ENCODE measurements at places on chromosomes 1 and 21.

DNA sequence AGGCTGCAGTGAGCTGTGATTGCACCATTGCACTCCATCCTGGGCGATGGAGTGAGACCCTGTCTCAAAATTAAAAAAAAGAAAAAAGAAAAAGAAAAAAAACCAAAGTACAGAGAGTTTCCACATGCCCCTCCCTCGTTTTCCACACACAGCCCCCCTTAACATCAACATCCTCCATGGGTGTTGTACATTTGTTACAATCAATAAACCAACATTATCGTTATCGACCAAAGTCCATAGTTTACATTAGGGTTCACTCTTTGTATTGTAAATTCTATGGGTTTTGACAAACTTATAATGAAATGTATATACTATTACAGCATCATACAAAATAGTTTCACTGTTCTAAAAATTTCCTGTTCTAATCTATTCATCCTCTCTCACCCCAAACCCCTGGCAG, 15.9 kb upstream of the TINAGL1 start:
- no peak overlapping the region for H3K27ac ChIP-seq
- peaks cover 5% of the 10 kb centered on the region for H3K4me1 ChIP-seq
- no peak overlapping the region for H3K4me3 ChIP-seq
- DNase-seq = no peak
- no peaks in the 10 kb centered on the region for H3K36me3 ChIP-seq

DNA sequence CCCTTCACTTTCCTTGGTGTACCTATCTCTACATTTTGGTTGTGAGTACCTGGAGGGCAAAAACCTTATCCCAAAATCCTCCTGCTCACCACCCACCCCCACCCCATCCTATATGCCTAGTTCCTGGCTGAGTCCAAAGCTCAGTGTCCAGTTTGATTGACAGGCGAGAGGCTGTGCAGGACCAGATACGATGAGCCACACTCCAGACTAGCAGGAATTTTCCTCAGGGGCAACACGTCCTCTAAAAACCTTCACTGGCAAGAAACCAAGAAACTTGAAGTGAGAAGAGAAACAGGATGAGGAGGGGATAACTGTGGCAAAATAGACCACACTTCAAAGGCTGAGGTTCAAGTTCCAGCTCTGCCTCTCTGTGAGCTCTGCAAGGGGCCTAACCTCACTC, 1.1 kb upstream of the SLAMF8 start:
- H3K36me3 ChIP-seq = no peaks in the 10 kb centered on the region
- DNase-seq = no peak
- no peaks in the 10 kb centered on the region for H3K27me3 ChIP-seq

DNA sequence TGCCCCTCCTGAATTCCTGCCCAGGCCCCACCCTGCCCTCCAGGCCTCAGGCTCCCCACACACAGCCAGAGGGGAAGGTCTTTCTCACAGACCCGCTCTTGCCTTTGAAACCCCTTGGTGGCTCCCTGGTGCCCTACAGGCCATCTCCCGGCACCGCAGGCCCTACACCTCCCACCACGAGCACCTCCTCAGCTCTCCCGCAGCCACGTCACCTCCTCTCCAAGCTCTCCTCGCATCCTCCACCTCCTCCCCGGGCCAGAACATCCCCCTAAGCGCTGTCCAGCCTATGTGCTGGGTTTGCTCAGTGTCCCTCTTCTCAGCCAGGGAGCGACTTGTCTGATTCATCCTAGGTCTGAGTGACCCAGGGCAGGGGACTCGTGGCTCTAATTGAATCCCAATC, 66.4 kb downstream of the DMRTB1 start:
- H3K27me3 ChIP-seq = no peaks in the 10 kb centered on the region
- no peaks in the 10 kb centered on the region for H3K36me3 ChIP-seq
- H3K4me3 ChIP-seq = no peak overlapping the region
- H3K27ac ChIP-seq = no peak overlapping the region
- peak; percentile 69 for DNase-seq

DNA sequence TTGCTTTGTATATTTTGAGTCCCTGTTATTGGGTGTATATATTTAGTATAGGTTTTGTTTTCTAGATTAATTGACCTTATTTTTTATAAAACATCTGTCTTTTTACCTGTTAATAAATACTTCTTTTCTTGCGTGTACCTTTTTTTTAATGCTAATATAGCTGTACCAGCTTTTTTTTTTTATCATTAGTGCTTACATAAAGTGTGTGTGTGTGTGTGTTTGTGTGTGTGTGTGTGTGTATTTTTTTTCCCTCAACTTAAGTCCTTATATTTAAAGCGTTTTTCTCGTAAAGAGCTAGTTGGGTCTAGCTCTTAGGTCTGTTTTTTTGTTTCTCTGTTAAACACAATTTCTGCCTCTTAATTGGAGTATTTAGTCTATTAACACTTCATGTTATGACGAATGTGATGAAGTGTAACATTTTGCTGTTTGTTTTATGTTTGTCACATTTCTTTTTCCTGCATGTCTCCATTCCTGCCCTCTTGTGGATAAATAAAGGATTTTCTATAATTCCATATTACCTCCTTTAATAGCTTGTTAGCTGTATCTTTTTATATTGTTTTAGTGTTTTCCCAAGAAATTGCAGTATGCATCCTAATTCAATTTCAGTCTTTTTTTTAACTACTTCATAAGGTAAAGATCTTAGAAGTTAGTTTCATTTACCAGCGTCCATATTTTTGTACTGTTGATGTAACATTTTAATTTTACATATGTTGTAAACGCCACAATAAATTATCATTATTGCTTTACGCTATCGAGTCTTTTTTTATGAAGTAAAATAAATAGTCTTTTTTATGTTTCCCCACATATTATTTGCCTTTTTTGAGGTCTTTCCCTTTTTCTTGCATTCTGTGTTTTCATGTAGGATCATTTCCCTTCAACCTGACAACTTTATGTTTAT, 4.3 kb downstream of the PRMT2 start:
- H3K27me3 ChIP-seq = no peaks in the 10 kb centered on the region
- no peak overlapping the region for H3K27ac ChIP-seq
- peaks cover 40% of the 10 kb centered on the region for H3K36me3 ChIP-seq
- H3K4me3 ChIP-seq = no peak overlapping the region
- H3K4me1 ChIP-seq = no peaks in the 10 kb centered on the region

GRCh38 chr1:203038891-203039608, 12.8 kb downstream of the PPFIA4 start:
- no peaks in the 10 kb centered on the region for H3K27me3 ChIP-seq
- H3K27ac ChIP-seq = no peak overlapping the region
- peaks cover 1% of the 10 kb centered on the region for H3K36me3 ChIP-seq
- no peak overlapping the region for H3K4me3 ChIP-seq
- DNase-seq = peak; percentile 85
- H3K4me1 ChIP-seq = peaks cover 7% of the 10 kb centered on the region

- H3K27ac ChIP-seq = no peak overlapping the region
- peaks cover 4% of the 10 kb centered on the region for H3K36me3 ChIP-seq
- H3K27me3 ChIP-seq = no peaks in the 10 kb centered on the region
- H3K4me3 ChIP-seq = no peak overlapping the region
- no peaks in the 10 kb centered on the region for H3K4me1 ChIP-seq
Observed at GRCh38 chr1:211095381-211095780, 38.6 kb downstream of the KCNH1 start.

DNA sequence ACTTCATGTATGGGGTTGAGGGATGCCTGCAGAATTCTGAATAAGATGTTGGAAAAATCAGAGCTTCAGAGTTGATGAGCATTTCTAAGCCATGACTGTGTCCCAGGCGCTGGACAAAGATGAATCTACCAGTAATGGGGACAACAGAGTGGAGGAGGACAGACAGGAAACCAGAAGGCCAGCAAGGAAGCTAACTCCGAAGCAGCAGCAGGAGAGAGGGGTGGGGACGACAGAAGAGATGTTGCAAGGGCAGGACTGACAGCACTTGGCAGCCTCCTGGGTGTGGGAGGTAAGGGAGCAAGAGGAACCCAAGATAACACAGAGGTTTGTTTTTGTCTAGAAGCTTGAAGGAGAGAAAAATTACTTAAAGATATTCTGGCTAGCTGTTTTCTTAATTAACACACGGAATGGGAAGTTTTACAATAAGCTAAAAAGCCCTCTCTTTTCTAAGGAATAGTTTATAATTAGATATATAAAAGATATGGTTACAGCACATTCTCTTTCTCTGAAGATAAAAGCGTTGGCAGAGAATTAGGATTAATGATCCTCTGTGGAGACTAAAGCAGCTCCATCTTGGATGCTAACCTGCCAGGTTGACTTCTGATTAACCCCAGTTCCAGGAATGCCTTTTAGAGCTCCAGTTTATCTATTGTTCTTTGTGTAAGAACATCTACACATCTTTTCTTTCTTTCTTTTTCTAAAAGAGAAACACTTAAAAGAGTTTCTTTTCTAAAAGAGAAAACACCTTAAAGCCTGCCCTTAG, 92.7 kb downstream of the TENT5C start:
- no peaks in the 10 kb centered on the region for H3K4me1 ChIP-seq
- H3K36me3 ChIP-seq = no peaks in the 10 kb centered on the region
- DNase-seq = no peak
- H3K27ac ChIP-seq = no peak overlapping the region
- H3K27me3 ChIP-seq = no peaks in the 10 kb centered on the region

DNA sequence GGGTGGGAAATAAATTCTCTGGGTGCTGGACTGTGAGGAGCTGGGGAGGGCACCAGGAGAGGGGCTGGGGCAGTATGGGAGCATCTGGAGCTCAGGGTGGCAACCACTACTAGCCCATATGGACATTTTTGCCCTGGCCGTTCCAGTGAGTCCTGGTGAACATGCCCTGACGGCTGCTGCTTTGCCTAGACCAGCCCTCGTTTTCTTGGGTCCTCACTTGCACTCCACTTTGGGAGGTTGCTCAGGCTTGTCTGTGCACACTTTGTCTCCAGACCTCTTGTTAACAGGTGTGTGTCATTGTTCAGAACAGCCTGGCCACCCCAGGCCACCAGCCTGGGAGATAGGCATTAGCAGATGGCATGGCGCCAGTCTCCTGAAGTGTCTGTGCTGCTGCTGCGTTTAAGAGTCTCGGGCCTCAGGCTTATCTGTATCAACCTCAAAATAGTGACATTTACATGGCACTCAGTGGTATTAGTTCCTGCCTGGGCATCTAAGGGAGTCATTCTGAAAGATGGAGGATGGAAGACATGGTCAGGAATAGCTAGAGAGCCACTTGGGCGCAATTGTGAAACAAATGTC, 190.5 kb downstream of the PTPRU start:
- no peak overlapping the region for H3K27ac ChIP-seq
- H3K36me3 ChIP-seq = no peaks in the 10 kb centered on the region
- H3K27me3 ChIP-seq = no peaks in the 10 kb centered on the region
- no peaks in the 10 kb centered on the region for H3K4me1 ChIP-seq
- no peak overlapping the region for H3K4me3 ChIP-seq

DNA sequence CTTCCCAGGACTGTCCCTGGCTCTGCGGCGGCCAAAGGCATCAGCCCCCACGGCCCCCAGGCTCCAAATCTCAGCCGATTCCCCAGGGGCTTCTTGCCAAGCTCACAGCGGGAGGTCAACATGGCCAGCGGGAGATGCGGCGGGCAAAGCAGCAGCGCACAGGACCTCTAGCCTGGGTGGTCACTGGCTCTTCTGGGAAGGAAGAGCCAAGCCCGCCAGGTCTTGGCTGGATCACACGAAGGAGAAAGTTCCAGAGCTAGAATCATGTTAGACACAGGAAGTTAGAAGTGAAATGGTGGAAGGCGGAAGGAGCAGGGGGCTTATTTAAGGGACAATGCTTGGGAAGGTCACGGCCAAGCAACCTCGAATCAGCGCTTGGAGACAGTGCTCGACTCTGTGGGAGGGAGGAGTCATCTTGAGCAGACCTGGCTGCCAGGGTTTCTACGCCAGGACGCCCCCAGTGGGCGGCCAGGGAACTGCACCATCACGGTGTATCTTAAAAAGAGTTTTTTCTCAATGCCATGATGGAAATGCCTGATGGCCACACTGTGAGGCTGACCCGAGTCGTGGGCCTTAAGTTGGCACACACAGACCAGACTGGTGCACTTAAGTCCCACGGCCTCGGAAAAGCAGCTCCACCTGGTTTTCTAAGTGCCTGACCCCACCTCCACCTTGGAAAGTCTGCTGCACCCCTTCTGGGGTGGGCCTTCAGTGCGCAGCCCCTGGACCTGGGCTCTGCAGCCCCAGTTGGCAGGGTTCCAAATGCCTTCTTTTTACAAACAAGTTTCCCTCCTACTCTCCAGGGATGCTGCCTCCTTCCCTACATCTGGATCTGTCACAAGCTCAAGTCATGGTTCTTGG, 29.3 kb downstream of the SLC66A1 start:
- H3K36me3 ChIP-seq = peaks cover 58% of the 10 kb centered on the region
- peak; percentile 91 for DNase-seq
- H3K27ac ChIP-seq = no peak overlapping the region
- H3K4me1 ChIP-seq = peaks cover 2% of the 10 kb centered on the region

DNA sequence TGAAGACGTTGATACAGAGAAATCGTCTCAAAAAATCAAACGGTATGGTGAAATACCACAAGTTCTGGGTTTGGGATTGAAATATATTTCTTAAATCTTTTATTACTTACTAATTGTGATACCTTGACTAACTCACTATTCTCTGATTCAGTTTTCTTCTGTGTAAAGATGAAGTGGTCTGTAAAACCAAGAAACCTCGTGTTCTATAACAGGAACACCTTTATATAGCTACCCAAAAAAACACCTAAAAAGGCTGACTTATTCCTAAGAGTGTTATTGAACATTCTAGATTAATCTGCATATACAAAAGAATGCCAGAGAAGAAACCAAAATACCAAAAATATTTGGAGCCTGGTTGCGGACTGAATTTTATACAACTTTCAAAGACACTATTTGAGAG, 721 bp downstream of the LRRIQ3 start:
- H3K4me1 ChIP-seq = no peaks in the 10 kb centered on the region
- no peak for DNase-seq
- no peak overlapping the region for H3K27ac ChIP-seq
- peak overlapping the region; percentile 72 for H3K4me3 ChIP-seq
- H3K36me3 ChIP-seq = no peaks in the 10 kb centered on the region
- no peaks in the 10 kb centered on the region for H3K27me3 ChIP-seq

- no peak for DNase-seq
- peaks cover 12% of the 10 kb centered on the region for H3K4me1 ChIP-seq
- no peaks in the 10 kb centered on the region for H3K36me3 ChIP-seq
- no peak overlapping the region for H3K4me3 ChIP-seq
- no peak overlapping the region for H3K27ac ChIP-seq
Observed at GRCh38 chr1:81513796-81514354, 286.9 kb upstream of the ADGRL2 start.

DNA sequence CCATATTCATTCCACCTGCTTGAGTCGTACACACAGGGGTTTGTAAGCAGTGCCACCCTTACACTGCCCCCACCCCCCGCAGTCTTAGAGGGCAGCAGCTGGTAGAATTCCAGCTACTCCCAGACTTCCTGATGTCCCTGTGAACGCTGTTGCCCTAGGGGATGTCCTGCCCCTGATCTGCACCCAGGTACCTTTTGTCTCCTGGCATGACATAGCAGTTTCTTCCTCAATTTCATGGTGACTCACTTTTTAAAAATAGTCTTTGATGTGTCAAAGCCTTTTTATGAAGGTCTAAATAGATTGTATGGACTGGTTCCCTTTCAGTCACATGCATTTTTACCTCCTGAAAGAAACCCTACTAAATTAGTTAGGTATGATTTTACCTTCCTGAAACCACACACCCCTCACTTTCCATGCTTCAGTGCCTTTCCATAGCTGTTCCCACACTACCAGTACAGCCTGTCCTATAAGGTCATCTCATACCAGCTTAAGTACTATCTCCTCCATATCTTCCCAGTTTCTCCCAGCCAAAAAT, 76.4 kb downstream of the ST3GAL3 start:
- no peak overlapping the region for H3K4me3 ChIP-seq
- H3K27me3 ChIP-seq = no peaks in the 10 kb centered on the region
- no peak overlapping the region for H3K27ac ChIP-seq
- no peaks in the 10 kb centered on the region for H3K4me1 ChIP-seq
- H3K36me3 ChIP-seq = peaks cover 16% of the 10 kb centered on the region
- DNase-seq = no peak

Data from H9 (cell line).